Stimulated activated CD4-positive, alpha-beta T cell treated with anti-CD3 and anti-CD28 coated beads, Interleukin-4, amount 100 ng/mL, for 48 hours (primary cell): ENCODE measurements at places on chromosomes 6 and 20.

DNA sequence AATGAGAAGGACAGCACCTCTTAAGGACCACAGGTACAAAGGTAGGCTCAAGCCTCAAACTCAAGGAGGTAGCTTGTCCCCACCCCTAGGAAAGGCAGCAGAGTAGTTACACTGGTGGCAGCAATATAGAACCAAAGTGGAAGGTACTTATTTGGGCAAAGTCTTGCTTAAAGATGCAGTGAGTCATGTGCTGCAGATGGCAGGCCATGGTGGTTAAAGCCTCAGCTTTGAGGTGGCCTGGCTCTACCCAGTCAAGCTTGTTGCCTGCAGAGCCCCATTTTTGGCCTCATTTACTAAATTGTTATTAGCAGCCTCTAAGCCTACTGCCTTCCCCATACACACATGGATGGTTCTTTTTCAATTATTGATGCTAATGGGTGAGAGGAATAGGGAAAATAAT, 146.0 kb downstream of the ELOVL4 start:
- DNase-seq = no peak

DNA sequence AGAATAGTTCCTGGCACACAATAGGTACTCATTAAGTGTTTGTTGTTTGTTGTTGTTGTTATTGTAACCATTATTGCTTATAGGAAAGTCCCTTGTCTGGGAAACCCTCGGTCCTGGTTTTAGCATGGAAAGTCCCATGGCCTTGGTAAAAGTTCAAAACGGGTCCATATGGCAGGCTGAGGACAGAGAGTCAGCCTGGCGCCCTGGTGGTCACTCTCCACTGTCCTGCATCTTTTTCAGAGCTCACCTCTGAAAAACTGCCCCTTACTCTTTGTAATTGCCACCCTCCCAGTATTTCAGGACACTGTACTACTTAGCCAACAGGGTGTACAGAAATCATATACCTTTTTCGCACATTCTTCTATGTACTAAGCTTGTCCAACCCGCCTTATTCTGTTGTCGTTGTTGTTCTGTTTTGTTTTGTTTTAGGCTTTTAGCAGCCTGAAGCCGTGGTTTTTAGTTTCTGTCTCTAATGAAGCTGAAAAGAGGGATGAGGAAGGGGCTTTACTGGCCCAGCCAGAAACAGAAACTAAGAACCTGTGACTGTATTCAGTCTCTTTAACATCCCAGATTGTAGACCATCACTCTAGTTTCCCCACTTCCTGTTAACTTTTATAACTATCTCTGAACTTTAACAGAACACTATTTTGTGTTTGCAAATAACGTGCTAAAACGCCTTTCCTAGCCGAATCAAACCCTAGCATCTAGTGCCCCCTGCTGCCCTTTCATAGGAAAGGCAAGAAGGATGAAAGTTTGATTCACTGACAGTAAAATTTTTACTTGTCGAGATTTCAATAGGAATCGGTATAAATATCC, 7.6 kb upstream of the TMEM14A start:
- peak; percentile 32 for DNase-seq

DNA sequence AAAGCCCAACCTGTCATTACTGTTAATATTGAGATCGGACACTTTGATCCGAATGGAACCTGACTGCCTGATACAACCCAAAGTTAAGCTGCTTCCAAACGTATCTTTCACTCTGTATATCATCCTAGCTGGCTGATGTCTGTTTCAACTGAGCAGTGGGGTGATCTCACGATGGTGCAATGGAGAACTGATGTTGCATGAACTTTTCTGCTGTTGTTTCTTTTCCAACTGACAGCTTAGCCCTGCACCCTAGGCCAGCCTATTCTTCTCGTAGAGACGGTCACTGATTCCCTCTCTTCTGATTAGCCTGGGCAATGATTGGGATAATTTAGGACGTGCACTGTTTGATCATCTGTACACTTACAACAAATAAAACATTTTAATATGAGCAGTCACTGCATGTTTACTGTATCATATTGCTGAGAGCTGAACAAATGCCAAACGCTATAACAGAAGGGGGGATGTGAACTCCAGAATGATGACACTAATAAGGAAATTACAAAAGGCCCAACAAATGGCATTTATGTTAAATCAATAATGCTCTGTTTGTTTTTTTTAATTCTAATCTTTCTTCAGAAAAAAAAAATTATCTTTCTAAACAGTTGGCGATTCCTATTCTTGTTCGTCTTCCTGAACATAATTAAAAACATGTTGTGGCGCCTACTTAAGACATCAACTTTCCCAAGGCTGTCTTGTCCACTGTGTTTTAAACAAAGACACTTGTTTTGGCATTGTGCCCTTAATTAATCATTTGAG, 184.8 kb downstream of the ZNF217 start:
- DNase-seq = no peak

GRCh38 chr20:20188647-20189046, 136.3 kb downstream of the CFAP61 start:
- DNase-seq = no peak

DNA sequence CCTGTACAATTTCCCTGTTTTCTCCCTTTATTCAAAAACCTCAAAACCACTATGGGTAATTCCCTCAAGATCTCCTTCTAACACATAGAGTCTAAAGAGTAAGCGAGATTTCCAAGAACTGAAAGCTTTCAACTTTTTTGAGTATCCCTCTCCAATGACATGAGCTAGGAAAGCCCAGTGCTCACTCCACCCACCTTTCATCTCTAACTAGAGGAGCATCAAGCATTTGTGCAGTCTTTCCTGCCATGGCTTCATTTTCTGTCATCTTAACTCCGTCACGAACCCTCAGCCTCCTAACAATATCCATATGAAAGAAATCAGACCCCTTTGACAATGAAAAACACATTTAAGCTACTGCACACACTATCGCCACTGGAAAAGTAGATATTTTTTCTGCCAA, 91.9 kb upstream of the SUPT3H start:
- DNase-seq = no peak

GRCh38 chr20:24909086-24909780, 39.8 kb upstream of the CST7 start:
- no peak for DNase-seq

DNA sequence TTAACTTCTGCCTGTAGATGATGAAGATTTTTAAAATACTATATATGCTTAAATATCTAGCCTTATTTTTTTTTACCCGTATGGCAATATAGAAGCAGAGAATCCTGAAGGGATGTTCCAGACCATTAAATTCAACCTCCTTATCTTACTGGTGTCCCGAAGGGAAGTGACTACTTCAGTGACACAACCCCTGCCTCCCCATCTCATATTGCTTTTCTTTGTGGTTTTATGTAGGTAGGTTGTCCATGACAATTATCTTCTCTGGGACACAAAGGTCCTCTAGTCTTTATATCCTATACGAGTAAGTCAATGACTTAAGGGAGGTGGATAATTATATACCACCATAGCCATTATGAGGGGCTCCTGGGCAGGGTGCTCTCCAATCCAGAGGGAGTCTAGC, 57.4 kb upstream of the EMILIN3 start:
- no peak for DNase-seq

GRCh38 chr6:87279196-87279595, 43.2 kb upstream of the SMIM8 start:
- no peak for DNase-seq

GRCh38 chr20:45254383-45255262, at the start of gene SLPI:
TSS of gene SLPI (minus strand) at chr20:45254564. CDS start at chr20:45254543, 21 bp downstream.
- no peak for DNase-seq

- DNase-seq = no peak
Observed at GRCh38 chr6:52377538-52378221, 15.7 kb downstream of the PAQR8 start.

GRCh38 chr6:140784573-140784972, 1348.2 kb upstream of the GJE1 start:
- DNase-seq = no peak

DNA sequence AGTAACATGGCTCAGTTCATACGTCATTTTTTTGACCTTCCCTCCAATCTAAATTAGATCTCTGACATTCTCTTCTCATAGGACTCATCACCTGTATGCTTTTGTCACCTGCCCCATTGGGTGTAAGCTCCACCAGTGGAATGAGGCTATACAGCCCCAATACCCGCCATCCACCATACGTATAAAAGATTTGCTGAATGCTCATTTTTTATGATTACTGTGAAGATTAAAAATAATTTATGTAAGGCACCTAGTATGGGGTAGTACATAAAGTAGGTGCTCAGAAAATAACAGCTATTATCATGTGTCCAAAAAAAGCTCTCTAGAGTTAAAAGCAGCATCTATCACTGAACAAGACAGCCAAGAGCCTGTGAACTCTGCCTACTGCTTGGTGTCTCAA, 24.1 kb downstream of the NCOA5 start:
- DNase-seq = no peak

GRCh38 chr6:121677571-121677970, 242.1 kb downstream of the GJA1 start:
- no peak for DNase-seq

- no peak for DNase-seq
Observed at GRCh38 chr6:100078509-100078908, 84.5 kb upstream of the MCHR2 start.

GRCh38 chr6:134410541-134410940, 92.6 kb upstream of the SGK1 start:
- no peak for DNase-seq
